ENCODE measurements at places on chromosomes 7 and 10. TPM values are rescaled to one million over a fixed set of nuclear protein-coding genes. Genes with fewer than 3 reads are reported as not detected.

The FAM131B gene
- 0.54 TPM for polyA plus RNA-seq

The HOXA3 gene
- 47.4 TPM for polyA plus RNA-seq

The ZNF862 gene
- polyA plus RNA-seq, result 5.2 TPM

The TMEM213 gene
- not detected for polyA plus RNA-seq

The FGL2 gene
- 14.6 TPM for polyA plus RNA-seq

The PALD1 gene
- polyA plus RNA-seq, result 3.6 TPM

The DENND10 gene
- polyA plus RNA-seq, result 32.4 TPM

The CFAP69 gene
- 4.9 TPM for polyA plus RNA-seq

The PKD2L1 gene
- polyA plus RNA-seq, result not detected

The MAGI2 gene
- 2.1 TPM for polyA plus RNA-seq

The ERCC6 gene
- 3.5 TPM for polyA plus RNA-seq

The CNPY1 gene
- not detected for polyA plus RNA-seq

The MSMB gene
- polyA plus RNA-seq, result 46.3 TPM

Measured in small intestine (tissue), 16 donors.